Activated naive CD8-positive, alpha-beta T cell treated with anti-CD3 and anti-CD28 coated beads for 36 hours (primary cell): ENCODE measurements at places on chromosomes 2 and 18. TPM values are rescaled to one million over a fixed set of nuclear protein-coding genes. Genes with fewer than 3 reads are reported as not detected.

The MBP gene
- 41.2 TPM for total RNA-seq

The CCDC150 gene
- 7.5 TPM for total RNA-seq

The GPR155 gene
- total RNA-seq: 9.4 TPM

DNA sequence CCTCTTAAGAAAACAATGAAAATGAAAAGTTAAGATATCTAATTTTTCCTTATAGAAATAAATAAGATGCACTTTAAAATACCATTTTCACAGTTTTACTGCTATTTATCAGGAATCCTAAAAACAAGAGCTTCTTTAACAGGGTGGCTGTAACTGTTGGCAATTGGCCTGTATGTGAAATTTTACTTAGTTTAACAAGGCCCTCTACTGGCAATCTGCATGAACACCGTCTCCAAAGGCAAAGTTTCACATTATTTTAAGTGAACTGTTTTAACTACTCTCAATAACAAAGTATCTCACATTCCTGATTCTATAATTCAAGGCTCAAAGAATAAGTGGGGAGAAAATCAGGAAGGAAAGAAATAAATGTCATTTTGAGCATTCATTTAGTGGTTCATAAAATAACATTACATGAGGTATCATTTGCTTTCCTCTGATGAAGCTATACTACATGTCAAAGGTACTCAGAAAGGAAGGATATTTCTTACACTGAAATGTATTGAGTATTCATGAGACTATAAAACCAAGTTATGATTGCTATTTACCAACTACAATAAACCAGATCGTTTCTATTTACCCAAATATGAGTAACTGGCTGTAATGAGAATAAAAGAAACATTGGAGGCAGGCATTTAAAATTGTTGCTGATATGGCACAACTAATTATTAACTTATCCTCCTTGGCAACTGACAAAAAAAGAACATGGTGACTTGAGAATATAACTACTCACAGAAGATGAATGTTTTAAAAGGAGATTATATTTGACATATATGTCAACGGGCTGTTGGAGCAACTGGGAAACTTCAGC is 7.0 kb downstream of the NCKAP5 start:
- H3K36me3 ChIP-seq: no peaks in the 10 kb centered on the region
- no peak for DNase-seq
- no peak overlapping the region for H3K27ac ChIP-seq
- no peaks in the 10 kb centered on the region for H3K4me1 ChIP-seq

DNA sequence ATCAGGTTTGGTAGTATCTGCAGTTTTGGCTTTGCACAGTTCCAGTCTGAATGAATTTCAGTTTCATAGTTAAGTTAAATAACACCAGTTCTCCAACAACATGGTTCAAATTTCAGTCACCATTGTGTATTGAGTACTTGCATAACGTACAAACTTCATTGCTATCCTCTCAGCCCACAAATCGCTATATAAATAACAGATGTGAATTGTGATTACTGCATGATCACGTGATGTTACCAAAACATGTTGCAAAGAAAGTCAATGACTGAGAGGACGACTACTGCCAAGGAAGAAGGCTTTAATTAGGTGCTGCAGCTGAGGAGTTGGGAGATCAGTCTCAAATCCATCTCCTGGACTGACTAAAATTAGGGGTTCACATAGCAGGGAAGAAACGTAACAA is 48.2 kb downstream of the COL4A4 start:
- H3K4me1 ChIP-seq: peaks cover 6% of the 10 kb centered on the region
- H3K27me3 ChIP-seq: peaks cover 9% of the 10 kb centered on the region
- H3K27ac ChIP-seq: no peak overlapping the region
- H3K4me3 ChIP-seq: no peak overlapping the region
